ENCODE measurements at places on chromosomes 7 and 10. TPM values are rescaled to one million over a fixed set of nuclear protein-coding genes. Genes with fewer than 3 reads are reported as not detected.

PRPS1L1 gene
- polyA plus RNA-seq, result not detected

GRCh38 chr7:23247603-23248335 lies 1.2 kb downstream of the GPNMB start:
- H3K27ac ChIP-seq, result no peak overlapping the region
- peaks cover 6% of the 10 kb centered on the region for H3K4me1 ChIP-seq
- peaks cover 41% of the 10 kb centered on the region for H3K27me3 ChIP-seq
- DNase-seq, result no peak
- peak overlapping the region; percentile 21 for H3K4me3 ChIP-seq

DNA sequence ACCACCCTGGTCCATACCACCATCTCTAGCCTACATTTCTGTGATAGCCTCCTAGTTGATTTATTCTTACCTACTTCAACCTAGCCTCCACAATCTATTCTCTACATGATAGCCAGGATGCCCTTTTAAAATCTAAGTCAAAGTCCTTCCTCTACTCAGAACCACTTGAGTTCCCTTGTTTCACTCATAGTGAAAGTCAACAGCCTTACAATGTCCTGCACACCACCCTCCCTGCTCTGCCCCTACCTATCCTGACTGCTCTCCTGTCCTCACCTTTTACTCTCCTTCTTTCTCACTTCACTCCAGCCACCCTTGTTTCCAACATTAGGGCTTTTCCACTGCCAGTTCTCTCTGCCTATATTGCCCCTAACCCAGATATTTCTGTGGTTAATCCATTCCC lies 146.7 kb downstream of the GRM3 start:
- H3K27ac ChIP-seq, result no peak overlapping the region
- H3K27me3 ChIP-seq, result no peaks in the 10 kb centered on the region
- DNase-seq, result no peak
- H3K36me3 ChIP-seq, result no peaks in the 10 kb centered on the region
- H3K4me3 ChIP-seq, result no peak overlapping the region

SLC16A12 gene
- polyA plus RNA-seq, result 1.5 TPM

GRCh38 chr7:78563191-78563590 lies 764.6 kb downstream of the PHTF2 start:
- H3K36me3 ChIP-seq, result no peaks in the 10 kb centered on the region
- no peak for DNase-seq
- peaks cover 10% of the 10 kb centered on the region for H3K4me1 ChIP-seq
- H3K27ac ChIP-seq, result no peak overlapping the region

DNA sequence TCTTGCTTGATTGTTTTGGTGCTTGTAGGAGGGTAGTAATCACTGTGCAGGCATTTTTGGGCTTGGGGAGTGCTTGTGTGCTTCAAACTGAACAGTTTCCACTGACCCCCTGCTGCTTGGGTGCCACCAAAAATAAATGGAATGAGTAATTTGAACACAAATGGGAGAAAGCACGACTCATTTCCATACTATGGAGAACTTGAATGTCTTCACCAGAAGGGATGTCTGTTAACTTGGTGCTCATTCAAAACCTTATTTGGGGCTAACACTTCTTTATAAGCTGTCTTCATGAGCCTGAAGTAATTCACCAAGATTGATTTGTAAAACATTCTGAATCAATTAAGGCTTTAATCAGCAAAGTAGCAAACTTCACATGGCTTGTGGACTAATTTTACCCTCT lies 560.3 kb downstream of the SDK1 start:
- no peaks in the 10 kb centered on the region for H3K27me3 ChIP-seq
- no peak overlapping the region for H3K27ac ChIP-seq
- no peak overlapping the region for H3K4me3 ChIP-seq
- H3K4me1 ChIP-seq, result no peaks in the 10 kb centered on the region

- no peaks in the 10 kb centered on the region for H3K36me3 ChIP-seq
- no peaks in the 10 kb centered on the region for H3K27me3 ChIP-seq
- H3K4me3 ChIP-seq, result no peak overlapping the region
- DNase-seq, result no peak
Observed at GRCh38 chr7:157111311-157111710, 27.4 kb upstream of the UBE3C start.
